Keratinocyte (primary cell): ENCODE measurements at places on chromosomes 5 and 9. TPM values are rescaled to one million over a fixed set of nuclear protein-coding genes. Genes with fewer than 3 reads are reported as not detected.

Gene ANKRD18A
- 1.7 to 4.5 TPM (median 4.0 TPM) in 3 replicates for polyA plus RNA-seq

Gene NMUR2
- 0.05 TPM in 1 of 3 replicates, not detected in the others for polyA plus RNA-seq

Gene FBXW5
- 23.0 to 47.2 TPM (median 34.5 TPM) in 3 replicates for polyA plus RNA-seq

- DNase-seq: no peak
These were observed 277.6 kb upstream of the TNC start for GRCh38 chr9:115395511-115396021.

DNA sequence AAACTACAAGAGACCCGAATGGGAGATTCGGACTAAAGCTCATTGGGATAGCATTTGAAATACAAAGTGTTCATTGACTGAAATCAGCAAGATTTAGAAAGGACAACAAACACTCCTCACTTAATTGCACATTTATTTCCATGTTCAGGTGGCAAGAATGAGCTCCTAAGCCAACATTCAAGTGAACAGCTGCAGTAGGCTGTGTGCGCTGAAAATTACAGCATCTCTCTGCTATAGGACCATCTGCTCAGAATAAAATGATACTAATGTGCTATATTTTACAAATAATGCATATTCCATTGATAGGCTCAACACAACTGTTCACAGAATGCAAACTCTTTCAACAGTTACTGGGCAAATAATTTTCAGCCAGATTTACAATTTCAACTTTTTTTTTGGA lies 61.8 kb downstream of the ELAVL2 start:
- no peak for DNase-seq

- no peak for DNase-seq
These were observed 202.7 kb upstream of the PIK3R1 start for GRCh38 chr5:68012831-68013230.

- DNase-seq: no peak
These were observed 41.3 kb downstream of the ROPN1L start for GRCh38 chr5:10482791-10483530.

DNA sequence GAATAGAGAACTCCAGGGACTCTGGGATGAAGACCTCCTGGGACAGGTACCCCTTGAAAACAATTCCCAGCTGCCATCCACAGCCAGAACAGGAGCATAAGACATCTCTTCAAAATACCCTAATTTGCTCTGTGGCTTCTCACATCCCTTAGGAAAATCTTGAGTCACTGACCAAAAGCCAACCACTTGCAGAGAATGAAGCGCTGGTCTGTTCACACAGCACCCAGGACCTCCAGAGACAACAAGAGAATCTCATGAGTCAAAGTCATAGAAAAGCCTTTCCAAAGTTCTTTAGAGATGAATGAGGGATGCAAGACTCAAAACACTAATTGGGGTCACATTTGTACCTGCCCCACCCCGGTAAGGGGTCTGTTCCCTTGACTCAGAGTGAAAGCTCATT lies 210.6 kb downstream of the SEMA5A start:
- DNase-seq: no peak
